ENCODE measurements at places on chromosomes 7 and 10.

- DNase-seq: no peak
Measured at GRCh38 chr10:94218493-94219183, 144.1 kb downstream of the NOC3L start.

DNA sequence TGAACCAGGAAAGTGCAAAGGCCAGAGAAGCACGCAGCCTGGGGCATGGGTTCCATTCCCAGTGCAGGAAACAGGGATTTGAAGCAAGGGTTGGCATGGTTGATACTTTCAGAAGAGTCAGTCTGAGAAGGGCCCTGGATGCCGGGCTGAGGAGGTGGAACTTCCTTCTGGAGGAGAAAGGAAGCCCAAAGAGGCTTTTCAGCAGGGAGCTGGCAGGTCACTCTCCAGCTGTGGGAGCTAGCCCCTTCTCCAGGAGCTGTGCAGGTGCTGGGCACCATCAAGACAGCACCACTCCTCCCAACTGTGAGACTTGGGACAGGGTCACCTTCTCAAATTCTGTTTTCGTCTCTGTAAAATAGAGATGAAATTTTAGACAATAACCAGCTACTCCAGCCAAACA is 169.8 kb downstream of the ZNF248 start:
- no peak for DNase-seq

DNA sequence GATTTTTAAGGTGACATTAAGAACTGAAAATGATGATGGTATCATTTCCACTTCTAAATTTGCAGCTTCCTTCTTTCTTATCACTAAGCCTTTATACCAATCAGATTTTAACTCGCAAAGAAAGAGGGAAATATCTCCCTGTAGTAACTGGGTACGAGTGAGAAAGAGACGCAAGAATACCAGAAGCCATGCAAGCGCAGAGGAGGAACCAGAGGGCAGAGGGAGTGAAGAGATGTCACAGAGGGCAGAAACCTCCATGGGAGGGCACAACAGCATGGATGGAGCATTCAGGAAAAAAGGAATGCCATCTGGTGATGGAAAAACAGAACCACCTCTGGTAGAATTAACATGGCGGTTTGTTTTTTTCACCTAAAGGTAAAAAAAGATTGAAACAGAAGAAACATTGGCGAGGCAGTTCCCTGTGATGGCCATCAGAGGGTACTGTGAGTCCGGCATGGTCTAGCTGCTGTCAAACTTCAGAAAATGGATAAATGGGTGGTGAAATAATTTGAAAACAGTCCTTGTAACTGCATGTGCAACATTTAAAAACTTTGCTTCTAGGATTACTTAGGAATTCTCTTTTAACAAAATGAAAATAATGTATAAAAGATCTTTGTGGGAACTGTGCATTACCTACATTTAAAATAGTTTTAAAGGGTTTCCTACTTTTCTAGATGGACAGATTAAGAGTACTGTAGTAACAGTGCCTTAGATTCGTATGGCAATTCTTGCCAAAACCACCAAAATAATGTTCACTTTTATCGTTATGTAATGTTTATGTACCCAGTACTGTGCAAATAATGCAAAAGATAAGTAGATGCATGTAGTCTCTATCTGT is 91.8 kb downstream of the ARHGAP12 start:
- DNase-seq: no peak

DNA sequence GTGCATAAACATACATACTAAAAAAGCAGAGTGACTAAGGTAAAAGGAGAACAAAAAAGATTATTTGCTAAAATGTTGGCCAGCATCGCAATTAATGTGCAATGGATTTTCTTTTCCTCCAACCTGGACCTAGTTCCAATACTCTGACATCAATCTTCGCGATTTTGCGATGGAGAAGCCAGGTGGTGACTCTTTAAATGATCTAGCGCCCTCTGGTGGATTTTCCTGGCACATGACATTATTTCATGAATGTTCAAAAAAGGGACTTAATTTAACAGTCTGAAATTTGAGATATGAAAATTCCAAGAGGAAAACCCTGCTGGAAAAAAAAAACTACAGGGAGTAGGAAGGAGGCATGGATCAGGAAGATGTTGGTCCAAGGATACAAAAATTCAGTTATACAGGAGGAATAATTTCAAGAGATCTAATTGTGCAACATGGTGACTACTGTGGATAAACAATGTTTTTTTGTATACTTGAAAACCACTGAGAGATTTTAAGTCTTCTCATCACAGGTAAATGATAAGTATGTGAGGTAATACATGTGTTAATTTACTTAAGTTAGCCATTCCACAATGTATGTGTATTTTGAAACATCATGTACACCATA is 4.3 kb upstream of the KCNMA1 start:
- peak; percentile 43 for DNase-seq

GRCh38 chr10:110269374-110270318 is 35.1 kb downstream of the SMNDC1 start:
- DNase-seq: peak; percentile 25

- DNase-seq: no peak
Measured at GRCh38 chr10:104067525-104067924, 18.2 kb downstream of the COL17A1 start.

DNA sequence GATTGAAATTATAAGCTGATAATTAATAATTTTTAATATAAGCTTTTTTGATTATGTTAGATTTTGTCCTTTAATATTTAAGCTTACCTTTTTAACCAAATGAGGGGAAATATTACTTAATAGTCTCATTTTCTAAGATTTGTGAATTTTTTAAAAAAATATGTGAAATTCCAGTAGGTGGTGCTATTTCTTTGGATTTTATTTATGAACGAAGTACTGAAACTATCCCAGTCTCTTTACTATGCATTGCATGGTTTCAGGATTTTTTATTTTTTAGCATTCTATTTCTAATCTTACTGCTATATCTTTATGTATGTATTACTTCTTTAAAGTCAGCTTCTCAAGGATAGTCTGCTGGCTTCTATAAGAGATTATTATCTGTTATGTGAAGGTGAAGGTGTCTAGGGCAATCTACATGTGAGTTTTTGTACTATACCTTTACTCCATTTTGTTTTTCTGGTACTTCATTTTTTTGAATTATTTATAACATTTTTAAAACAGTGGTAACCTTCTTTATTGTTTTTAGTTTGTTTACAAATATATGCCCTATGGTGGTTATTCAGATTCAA is 78.3 kb downstream of the ATRNL1 start:
- DNase-seq: no peak

DNA sequence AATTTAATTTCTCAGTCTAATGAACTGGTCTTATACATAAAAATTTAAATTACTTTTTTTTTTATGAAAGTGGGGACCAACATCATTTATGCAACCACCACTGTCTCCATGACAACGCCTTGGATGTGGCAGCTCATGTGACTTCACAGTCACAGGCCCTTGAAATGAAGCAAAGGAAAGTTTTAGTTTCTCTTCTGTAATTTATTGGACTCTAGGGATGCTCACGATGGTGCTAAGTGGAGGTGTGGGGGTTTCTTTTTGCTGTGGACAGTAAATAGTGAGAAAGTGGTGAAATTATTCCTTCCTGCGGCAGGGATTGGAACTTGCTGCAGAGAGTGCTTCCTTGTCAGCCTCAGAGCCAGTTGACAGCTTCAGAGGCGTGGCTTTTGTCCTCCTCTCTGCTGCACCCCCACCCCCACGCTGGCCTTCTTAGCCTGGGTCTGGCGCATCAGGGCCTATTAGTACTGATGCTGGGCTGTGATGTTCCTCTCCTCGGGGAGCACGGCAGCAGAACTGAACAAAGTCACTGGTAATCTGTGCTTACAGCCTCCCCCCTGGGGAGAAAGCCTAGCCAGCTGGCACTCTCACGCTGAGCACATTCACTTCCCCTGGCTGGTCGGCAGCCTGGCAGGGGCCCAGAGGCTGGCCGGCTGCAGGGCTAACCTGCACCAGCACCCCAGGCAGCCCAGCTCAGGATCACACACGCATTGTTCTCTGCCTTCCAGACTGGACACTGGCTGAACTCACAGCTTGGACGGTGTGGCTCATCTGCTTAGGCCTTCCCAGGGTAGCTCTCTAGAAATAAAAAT is 517.5 kb upstream of the GALNT17 start:
- DNase-seq: no peak

- DNase-seq: peak; percentile 48
Measured at GRCh38 chr10:7410301-7410861, 453 bp downstream of the SFMBT2 start.

GRCh38 chr10:35058686-35059085 is 31.5 kb downstream of the CUL2 start:
- DNase-seq: no peak

- no peak for DNase-seq
Measured at GRCh38 chr10:123398756-123399155, 244.6 kb downstream of the BUB3 start.

GRCh38 chr10:118272149-118272721 is 69.9 kb downstream of the FAM204A start:
- DNase-seq: no peak

DNA sequence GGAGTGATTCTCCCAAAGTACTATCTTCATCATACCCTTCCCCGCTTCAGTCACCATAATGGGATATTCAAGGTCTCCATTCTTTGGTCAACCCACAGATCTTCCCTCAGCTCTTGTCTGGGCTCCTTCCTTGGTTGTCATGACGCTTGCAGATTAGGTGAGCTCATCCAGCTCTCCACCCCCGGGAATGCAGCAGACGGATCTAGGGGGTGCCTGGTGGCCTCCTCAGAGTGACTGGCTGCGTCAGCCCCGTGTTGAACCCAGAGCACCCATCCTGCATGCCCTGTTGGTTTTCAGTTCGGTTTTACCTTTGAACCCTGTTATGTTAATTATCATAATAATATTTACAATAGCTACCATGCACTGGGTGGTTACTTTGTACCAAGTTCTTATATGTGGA is 6.4 kb downstream of the NEURL1 start:
- DNase-seq: no peak

DNA sequence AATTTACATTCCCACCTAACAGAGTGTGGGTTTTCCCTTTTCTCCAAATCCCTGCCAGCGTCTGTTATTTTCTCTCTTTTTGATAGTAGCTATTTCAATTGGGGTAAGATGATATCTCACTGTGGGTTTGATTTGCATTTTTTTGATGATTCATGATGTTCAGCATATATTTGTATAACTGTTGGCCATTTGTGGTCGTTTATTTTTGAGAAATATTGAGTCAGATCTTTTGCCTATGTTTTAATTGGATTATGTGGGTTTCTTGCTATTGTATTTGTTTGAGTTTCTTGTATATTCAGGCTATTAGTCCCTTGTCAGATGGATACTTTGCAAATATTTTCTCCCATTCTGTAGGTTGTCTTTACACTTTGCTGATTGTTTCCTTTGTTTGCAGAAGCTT is 193.8 kb downstream of the ABCA13 start:
- no peak for DNase-seq

DNA sequence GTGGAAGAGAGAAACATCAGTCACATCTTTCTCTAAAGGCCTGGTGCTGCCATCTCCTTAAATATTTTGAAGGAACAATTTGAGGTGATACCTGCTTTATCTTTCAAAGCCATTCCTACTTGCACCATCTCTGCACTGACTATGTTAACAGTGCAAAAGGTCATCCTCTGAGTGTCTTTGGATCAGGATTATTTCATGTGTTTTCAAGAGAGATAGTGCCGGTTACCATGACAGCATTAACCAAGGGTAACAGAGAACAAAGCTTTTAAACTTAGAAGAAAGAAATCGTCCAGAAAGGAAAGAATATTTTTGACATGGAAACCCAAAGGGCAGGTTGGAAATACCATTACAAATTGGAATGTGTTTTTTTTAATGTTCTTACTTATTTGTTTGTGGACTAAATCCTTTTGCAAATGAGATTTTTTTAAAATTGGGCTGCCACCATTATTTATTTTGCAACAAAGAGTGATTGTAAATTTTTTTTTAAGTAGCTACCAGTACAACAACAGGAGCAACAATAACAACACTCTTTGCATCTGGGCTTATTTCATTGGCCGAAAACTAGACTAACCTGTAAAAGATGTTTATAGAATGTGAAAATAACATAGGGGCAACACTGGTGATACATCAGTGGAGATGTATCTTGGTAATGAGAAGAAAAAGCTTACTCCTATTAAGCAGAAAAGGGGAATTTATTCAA is 234.2 kb downstream of the CREB5 start:
- DNase-seq: no peak

DNA sequence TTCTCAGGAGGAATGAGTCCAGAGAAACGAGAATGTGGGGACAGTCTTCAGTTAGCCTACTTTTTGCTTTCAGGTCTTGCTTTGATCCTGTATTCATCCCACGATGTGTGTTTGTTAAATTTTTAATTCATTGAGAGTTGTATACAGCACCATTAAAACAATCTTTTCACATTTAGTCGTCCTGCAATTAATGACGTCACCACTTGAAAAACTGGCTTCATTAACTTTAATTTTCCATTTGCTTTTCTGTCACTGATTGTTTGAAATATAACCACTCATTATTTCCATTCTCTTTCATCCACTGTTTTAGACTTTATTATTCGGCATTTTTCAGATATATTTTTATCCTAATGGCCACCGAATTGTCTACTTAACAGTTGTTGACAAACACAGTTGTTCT is 146.9 kb downstream of the TFEC start:
- no peak for DNase-seq

GRCh38 chr7:131455546-131455945 is 100.9 kb downstream of the PODXL start:
- DNase-seq: no peak

- DNase-seq: no peak
Measured at GRCh38 chr10:23078114-23078513, 17.3 kb upstream of the MSRB2 start.

DNA sequence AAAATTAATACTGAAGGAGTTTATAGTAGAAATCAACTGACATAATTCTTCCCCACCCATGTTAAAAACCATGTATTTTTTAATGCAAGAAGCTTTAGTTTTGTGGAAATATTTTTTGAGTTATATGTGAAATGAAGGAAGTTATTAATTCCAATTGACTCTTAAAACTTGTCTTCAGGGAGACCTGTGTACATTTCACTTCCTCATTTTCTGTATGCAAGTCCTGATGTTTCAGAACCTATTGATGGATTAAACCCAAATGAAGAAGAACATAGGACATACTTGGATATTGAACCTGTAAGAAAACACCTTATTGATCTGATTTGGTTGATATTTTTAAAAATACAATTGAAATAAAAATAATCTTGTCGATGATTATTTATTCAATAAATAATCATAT is 33.3 kb downstream of the CD36 start:
- no peak for DNase-seq

GRCh38 chr7:117320523-117320922 is 2.3 kb downstream of the WNT2 start:
- no peak for DNase-seq
